HepG2 (cell line): ENCODE measurements at places on chromosomes 3 and 15.
A peak's percentile ranks its signal among the peaks of the same experiment; 100 is the strongest.

DNA sequence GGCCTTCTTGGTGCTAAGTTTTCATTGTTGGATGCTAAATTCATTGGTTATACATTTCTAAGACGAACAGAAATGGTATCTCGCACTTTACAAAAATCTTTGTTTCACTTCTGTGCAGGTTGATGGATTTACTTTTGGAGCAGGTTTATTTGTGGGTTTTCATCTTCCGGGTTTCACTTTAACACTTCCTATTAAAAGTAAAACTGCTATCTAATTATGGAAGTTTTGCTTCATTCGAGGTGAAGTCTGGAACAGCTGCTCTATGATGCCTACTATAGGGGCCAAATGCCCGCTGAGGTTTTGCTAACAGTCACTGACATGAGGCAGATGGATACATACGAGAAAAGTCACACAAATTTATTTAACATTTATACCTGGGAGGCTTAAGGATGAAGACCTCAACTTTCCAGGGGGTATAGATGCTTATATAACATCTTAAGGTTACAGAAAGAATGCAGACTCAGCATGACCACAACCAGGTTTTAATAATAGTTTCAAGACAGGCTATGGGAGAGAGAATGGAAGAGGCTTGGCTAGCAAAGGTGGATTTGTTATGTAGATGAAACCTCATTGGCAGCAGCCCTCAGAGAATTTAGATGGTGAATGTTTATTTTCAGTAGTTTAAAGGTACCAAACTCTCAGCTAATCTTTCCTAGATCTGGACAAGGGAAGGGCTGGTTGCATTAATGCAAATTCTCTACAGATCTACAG lies 54.2 kb downstream of the OSTN start:
- DNase-seq, result no peak

GRCh38 chr3:61847784-61848462 lies 286.6 kb downstream of the PTPRG start:
- DNase-seq, result peak; percentile 17

DNA sequence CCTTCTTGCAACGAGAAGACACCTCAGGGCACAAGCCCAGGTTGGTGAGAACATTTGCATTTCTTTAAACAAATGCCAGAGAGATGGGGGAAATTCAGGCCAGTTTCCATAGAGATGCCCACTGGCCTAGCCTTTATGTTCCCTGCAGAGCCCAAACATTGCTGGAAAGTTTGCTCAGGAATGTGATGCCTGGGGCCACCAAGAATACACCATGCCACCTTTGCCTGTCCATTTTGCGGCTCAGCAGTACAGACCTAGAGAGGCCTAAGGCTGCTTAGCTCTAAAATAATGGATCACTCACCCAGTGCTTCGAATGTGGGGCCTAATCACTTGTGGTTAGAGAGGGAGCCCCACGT lies 210.0 kb downstream of the RPLP1 start:
- no peak for DNase-seq

DNA sequence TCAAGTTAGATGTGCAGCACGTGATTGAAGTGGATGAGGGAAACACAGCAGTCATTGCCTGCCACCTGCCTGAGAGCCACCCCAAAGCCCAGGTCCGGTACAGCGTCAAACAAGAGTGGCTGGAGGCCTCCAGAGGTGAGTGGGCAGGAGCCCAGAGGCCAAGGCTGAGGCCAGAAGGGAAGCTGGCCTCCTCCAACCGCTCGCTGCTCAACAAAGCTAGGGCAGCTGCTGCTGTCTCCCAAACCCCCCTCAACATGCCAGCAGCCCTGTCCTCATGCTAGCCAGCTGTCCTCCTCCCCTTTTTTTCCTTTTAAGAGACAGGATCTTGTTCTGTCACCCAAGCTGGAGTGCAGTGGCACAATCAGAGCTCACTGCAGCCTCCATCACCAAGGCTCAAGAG lies 57.0 kb downstream of the BOC start:
- DNase-seq, result no peak

DNA sequence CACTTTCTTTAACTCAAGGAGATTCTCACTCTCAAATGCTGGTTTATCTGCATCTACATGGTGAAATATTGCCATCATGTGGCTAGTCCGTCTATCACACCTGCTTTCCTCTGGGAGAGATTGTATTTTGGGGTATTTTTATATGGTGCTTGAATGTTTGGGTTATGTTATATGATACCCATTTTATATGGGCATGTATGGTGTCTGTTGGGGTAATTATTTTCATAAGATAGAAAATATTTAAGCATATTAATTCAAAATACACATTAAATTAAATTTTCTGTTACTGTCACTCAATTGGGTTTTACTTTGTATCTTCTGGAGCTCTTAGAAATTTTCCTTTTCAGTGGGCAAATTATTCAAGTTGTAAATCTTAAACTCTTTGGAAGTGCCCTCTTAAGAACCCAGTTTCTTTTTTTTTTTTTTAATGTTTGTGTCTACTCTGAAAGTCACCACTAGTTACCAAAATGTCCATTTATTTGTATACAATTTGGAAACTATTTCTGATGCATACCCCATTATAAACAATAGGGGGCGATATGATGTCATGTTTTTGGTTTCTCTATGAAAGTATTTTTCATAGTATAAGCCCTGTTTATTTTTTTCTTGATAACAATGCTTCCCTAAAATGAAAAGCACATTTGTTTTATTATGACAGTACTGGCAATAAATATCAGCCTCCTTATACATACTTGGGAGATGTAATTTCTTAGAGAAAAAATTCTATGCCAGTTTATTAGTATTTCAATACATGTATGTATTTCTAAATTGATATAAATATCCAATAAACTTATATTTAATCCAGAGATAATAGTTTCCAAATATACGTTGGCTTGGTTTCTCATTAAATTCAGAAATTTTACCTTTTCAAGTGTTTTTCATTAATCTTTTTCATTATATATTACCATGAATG lies 36.1 kb upstream of the PLSCR5 start:
- peak; percentile 56 for DNase-seq

- DNase-seq, result no peak
Observed at GRCh38 chr3:53493963-53494791, at the start of gene CACNA1D. CACNA1D (plus strand) TSS chr3:53494611; CDS start chr3:53495167, 556 bp downstream.

- DNase-seq, result no peak
Observed at GRCh38 chr3:58093574-58094195, 85.5 kb downstream of the FLNB start.

GRCh38 chr3:152271501-152272236 lies 2.9 kb downstream of the MBNL1 start:
- no peak for DNase-seq

DNA sequence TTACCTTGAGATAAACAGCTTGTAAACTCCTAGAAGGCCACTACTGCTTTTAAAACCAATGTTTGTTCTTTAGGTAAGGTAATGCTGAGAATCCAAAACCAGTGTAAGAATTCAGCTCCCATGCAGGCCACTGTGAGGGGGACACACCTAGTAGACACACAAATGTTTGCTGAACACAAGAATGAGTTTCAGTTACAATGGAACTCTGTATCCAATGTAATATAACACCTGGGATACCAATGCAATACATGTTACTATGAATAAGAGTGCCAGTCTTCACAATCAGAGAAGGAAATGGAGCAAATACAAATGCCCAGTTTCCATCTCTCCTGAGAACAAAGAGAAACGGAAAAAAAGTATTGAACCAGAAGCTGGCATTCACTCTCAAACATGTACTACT lies 65.9 kb downstream of the IGF2BP2 start:
- peak; percentile 44 for DNase-seq

DNA sequence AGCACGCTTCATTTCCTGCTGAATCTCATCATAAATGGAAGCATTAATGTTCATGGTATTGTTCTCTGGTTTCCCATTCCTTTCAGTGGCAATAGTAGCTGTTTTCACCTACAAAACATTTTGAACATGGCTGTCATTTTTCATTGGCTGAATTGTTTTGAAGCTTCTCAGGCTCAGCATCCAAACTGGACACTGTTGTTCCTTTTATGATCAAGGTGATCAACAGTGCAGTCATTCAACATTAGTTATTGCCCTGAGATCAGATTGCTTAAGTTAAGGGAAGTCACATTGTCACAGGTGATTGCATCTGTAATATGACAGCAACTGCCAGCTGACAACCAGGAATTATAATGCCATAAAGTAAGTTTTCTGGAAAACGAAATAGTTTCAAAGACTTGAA lies 46.9 kb downstream of the SATB1 start:
- DNase-seq, result no peak

DNA sequence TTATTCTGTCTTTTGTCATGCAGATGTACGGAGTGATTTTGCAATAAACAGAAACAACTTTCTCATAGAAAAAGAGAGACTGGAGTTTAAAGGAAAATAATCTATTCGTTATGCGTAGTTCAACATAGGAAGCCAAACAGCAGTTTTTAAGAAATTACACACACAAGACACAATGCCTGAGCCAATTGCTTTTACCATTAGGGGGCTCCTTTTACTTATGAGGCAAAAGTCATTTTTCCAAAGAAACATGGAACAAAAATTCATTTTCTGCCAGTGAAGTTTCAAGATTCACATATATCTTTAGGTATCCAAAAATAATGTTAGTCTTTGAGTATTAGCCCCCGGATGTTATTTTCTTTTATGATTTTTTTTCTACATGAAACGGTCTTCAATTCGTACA lies 10.7 kb downstream of the CNTN6 start:
- no peak for DNase-seq

GRCh38 chr3:127068871-127069270 lies 86.0 kb downstream of the PLXNA1 start:
- DNase-seq, result no peak

GRCh38 chr3:53238051-53238850 lies 17.6 kb downstream of the TKT start:
- DNase-seq, result peak; percentile 80

DNA sequence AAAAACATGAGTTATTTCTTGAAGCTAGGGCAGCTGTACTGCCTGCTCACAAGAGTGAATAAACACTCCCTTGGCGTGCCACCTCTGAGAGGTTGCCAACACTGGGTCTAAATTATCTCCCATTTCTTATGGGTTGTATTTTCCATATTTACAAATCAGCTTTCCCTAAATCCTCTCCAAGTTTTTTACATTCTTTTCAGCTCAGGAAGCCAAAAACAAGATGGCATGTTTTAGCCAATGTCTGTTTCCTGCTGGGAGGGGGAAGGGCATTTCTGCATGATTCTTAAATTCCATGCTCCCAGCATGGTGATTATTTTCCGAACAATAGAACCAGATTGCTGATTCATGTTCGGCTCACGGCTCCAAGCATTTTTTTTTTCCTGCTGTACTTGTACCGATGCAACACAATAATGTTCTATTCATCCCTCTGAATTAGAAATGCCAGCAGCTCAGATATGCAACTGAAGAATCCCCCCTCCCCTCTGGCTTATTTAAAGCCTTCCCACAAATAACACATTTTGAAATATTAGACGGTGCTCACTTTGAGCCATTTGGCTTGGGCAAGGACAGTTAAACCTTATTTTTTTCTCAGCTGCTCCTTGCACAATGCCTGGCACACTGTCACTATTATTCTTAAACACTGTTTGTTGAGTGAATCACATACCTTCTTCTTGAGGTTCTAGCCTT lies 252.5 kb downstream of the THRB start:
- no peak for DNase-seq

DNA sequence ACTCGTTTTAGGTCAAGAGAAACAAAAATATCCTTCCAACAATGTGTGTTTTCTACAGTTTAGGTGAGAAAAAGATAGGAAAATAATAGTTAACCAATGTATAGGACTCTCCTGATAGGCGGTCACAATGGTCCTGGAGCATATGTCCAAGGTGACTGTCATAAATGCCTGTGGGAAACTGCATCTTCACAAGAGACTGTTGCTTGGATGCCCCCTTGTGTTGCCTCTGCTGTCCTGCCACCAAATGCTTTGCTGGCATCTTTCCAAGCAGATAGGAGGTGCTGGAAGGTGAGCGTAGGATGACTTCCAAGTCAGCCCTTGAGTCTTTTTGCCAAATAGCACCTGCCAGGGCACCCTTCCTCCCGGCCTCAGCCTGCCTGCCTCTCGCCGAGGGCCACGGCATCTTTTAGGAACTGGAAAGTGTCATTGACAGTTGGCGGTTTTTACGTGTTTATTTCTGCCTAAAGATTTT lies 24.1 kb upstream of the SACM1L start:
- peak; percentile 71 for DNase-seq

- no peak for DNase-seq
Observed at GRCh38 chr3:146072824-146073223, 88.2 kb downstream of the PLOD2 start.

- DNase-seq, result peak; percentile 3
Observed at GRCh38 chr3:158672215-158673176, at the start of gene LXN. LXN (minus strand) TSS chr3:158672648; CDS start chr3:158672478, 170 bp downstream.

- DNase-seq, result no peak
Observed at GRCh38 chr3:136802481-136802996, 16.4 kb upstream of the SLC35G2 start.

- no peak for DNase-seq
Observed at GRCh38 chr3:121958801-121959200, 63.2 kb downstream of the ILDR1 start.

- DNase-seq, result no peak
Observed at GRCh38 chr15:79661411-79661810, 229.3 kb downstream of the MINAR1 start.

GRCh38 chr3:189698811-189699210 lies 67.6 kb downstream of the TP63 start:
- no peak for DNase-seq

DNA sequence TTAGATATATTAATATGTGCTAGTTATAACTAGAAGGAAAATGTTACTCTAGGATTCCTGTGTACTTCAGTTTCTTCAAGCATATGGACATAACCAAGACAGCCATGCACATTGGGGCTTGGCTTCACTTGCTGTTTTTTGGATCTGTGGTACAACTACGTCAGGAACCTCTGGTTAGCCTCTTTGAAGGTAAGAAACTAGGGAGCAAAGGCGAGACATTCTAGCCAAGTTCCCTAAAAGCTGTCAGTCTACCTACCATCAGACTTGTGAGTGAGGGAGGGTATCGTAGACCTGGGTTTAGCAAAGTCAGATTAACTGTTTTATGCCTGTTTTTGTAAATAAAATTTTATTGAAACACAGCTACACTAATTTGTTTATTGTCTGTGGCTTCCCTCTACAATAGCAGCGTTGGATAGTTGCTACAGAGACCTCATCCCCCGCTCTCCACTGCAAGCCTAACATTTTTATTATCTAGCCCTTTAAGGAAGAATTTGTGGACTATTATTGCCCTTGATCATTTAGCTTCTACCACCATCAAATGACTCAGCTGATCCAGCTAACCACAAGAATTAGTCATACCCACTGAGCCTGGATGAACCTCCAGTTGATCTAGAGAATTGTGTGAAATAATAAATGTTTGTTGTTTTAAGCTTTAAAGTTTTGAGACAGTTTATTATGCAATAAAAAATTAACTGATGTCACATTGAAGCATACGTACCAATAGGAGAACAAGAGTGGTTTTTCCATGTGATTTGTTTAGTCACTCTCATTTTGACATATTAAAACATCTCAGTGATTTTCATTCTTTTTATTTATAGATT lies 58.1 kb downstream of the RSRC1 start:
- peak; percentile 28 for DNase-seq
